BJ (cell line): ENCODE measurements at places on chromosomes 1 and 21.
A peak's percentile ranks its signal among the peaks of the same experiment; 100 is the strongest.

DNA sequence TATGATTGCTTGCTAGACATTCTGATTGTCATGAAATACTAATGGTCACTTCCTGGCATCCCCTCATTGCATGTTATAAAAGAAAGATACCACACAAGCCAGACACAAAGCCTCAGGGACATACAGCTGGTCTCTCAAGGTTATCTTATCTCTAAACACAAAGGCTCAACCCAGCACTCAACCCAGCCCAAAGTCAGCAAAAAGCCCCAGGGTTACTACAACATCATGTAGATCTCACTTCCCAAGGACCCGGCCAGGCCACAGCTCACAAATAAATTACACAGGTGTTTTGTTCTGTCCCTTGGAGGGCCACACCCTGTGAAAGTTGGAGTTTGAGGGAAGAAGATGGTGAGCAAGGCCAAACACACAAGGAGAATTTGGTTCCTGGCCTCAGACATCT is 109.7 kb upstream of the BARHL2 start:
- DNase-seq, result no peak

GRCh38 chr1:33429856-33430691 is 821 bp downstream of the PHC2 start:
- no peak for DNase-seq

DNA sequence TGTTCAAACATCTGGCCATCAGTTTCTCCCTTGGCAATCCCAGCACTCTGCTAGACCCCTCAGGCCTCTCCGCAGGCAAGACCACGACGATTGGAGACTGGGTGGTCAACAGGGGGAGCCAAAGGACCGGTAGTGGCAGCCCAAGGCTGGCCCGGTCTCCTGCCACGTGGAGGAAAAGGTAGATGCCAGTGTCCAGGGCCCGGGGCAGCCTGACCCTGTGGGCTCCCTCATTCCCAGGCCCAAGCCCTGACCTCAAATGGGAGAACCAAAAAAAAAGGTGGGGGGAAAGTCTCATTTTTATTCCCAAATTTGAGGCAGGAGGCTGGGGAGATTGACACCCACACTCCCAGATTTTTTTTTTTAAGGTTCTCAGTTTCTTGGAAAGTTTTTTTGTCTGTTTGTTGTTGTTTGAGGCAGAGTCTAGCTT is 24.8 kb downstream of the S100A6 start:
- no peak for DNase-seq

- no peak for DNase-seq
These were observed 144.0 kb upstream of the NRIP1 start for GRCh38 chr21:15208786-15209185.

- no peak for DNase-seq
These were observed 19.5 kb downstream of the MAPKAPK2 start for GRCh38 chr1:206704226-206704625.

DNA sequence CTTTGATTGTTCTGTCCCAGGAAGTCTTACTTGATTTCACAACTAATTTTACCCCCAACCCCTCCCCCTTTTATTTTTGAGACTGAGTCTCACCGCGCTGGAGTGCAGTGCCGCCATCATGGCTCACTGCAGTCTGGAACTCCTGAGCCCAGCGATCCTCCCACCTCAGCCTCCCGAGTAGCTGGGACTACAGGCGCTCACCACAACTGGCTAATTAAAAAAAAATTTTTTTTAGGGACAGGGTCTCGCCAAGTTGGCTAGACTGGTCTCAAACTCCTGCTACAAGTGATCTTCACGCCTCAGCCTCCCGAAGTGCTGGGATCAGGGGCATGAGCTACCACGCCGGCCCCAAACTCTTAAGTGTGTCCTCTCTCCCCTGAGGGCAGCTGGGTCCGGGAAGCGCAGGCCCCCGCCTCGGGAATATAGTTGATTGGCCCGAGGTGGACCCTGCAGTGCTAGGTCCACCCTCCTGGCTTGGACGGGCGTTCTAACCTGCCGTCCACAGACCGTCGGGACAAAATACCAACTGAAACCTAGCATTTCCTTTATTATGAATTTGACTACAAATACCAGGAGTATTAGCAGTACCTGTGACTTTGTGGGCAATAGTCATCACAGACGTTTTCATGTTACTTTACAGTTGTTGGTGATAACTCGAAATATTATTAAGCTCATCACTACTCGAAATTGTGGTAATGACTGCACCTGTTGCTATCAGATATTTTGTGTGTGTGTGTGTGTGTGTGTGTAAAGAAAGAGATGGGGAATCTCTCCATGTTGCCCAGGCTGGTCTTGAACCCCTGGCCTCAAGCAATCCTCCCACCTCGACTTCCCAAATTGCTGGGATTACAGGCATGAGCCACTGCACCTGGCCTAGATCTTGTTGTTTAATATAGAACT is 642 bp upstream of the PARP1 start:
- DNase-seq, result no peak

GRCh38 chr1:219031809-219032208 is 141.9 kb upstream of the LYPLAL1 start:
- no peak for DNase-seq

- no peak for DNase-seq
These were observed 147.9 kb upstream of the JUN start for GRCh38 chr1:58931756-58932155.

DNA sequence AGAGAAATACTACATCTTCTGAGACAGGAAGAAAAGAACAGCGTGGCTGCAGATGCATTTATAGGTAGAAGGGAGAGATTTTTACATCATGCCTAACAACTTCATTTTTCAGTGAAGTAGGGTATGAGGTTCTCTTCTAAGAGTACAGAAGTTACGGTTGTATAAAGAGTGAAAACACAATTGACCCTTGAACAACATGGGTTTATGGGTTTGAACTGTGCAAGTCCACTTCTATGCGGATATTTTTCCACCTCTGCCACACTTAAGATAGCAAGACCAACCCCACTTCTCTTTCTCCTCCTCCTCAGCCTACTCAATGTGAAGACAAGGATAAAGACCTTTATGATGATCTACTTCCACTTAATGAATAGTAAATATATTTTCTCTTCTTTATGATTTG is 64.5 kb downstream of the RPAP2 start:
- no peak for DNase-seq

- no peak for DNase-seq
These were observed 32.2 kb upstream of the IFNAR2 start for GRCh38 chr21:33197496-33197895.

DNA sequence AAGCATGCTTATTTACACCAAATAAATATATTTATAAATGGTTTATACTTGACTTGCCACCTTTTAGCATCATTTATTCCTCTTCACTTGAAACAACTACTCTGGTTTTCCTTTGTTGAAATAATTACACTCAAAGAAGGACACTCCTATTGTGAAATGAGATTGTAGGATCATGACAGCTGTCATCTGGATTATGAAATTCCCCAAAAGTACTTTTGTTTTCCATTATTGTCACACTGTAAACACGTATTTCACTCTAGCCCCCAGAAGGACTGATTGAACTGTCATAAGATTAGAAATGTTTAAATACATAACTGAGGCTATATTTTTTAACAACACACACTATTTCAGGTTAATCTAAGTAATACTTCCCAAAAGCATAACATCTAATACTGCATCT is 593.8 kb downstream of the LRRIQ3 start:
- no peak for DNase-seq

GRCh38 chr1:176801514-176802020 is 338.6 kb downstream of the PAPPA2 start:
- no peak for DNase-seq

GRCh38 chr1:99332561-99332960 is 68.3 kb downstream of the PLPPR4 start:
- DNase-seq, result no peak

GRCh38 chr21:42564561-42564971 is 50.9 kb downstream of the SLC37A1 start:
- DNase-seq, result no peak

DNA sequence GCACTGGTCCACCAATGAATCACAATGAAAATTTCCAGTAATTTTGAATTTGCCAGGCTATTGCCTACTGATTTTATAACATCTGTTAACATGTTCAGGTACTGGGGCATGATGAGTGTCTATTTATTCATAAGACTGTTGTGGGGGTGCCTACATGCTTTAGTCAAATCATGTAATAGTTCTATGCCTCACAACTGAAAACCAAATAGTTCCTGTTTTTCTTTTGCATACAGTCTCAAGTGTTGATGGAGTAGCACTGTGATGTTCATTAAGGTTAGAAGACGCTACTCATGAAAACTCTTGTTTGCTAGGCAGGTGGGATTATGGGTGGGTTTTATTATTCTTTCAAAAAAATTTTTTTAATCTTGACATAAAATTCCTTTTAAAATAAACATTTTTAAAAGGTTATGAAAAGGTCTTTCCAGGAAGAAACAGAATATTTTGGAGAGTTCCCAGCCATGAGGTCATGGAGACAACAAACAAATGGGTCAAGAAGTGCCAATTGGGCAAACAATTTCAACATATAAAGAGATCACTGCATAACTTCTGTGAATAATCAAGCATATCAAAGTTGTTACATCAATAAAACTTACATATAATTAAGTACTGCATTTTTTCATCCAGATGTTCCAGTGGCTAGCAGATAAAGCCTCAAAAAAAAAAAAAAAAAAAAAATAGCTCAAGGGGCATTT is 40.2 kb upstream of the NHLH2 start:
- no peak for DNase-seq

- no peak for DNase-seq
These were observed 11.9 kb downstream of the LYPLAL1 start for GRCh38 chr1:219185486-219186117.

- no peak for DNase-seq
These were observed 61.0 kb upstream of the NBPF3 start for GRCh38 chr1:21378705-21379494.

- DNase-seq, result no peak
These were observed 40.4 kb downstream of the CASZ1 start for GRCh38 chr1:10755970-10756521.

DNA sequence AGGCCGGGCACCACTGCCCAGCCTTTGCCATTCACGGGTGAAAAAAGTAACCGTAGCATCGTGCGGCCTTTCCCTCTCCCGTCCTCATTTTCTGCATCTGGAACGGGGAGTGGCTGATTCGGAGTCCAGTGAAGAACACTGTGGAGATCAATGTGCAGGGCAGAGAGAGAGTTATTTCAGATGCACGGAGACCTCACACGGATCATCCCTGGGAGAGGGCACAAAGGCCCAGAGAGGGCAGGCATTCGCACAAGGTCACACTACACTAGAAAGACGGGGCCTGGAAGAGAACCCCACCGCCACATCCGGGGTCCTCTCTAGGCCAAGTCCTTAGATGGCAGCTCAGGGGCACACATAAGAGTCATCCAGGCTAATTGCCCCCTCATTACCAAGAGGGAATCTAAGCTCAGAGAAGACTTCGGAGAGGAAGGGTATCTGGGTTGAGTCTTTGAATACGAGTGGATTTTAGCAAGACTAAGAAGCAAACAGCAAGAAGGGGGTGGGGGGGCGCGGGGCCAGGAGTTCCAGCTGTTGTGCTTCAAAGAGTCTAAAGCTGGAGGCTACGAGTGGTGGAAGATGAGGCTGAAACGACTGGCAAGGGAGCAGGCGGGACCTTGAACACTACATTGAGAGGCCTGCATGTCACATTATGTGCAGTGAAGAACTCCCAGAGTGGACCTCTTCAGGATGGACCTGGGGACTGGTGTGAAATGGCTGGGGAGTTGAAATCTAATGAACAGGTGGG is 857 bp downstream of the GPX7 start:
- DNase-seq, result no peak

DNA sequence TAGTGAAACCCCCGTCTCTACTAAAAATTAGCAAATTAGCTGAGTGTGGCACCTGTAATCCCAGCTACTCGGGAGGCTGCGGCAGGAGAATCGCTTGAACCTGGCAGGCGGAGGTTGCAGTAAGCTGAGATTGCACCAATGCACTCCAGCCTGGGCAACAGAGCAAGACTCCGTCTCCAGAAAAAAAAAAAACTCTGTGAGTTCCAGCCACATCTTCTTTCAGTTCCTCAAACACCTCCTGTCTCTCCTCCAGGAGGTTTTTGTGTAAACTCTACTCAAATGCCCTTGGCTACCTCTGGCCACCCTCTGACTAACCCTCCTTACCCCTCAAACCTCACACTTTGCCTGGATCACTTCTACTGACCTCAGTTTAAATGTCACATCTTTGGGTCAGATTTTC is 38.1 kb downstream of the RCSD1 start:
- DNase-seq, result no peak

- DNase-seq, result no peak
These were observed 133.4 kb downstream of the PLPPR5 start for GRCh38 chr1:98870959-98871903.

- DNase-seq, result no peak
These were observed 13.2 kb downstream of the ESRRG start for GRCh38 chr1:216710055-216710454.

- DNase-seq, result peak; percentile 51
These were observed 37.5 kb downstream of the ZNF281 start for GRCh38 chr1:200372095-200372884.

DNA sequence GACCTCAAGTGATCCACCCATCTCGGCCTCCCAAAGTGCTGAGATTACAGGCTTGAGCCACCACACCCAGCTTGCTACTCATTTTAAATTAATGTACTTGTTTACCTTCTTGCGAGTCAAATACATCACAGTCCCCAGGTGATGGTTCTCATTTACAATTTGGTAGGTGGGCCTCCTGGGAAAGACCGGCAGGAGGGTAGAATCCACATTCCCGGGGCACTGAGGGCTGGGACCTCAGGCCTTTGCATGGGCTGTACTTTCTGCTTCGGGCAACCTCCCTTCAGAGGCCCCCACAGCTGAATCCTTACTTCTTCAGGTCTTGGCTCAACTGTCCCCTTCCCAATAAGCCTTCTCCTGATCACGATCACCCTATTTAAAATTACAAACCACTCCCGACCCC is 165.5 kb downstream of the KAZN start:
- no peak for DNase-seq

DNA sequence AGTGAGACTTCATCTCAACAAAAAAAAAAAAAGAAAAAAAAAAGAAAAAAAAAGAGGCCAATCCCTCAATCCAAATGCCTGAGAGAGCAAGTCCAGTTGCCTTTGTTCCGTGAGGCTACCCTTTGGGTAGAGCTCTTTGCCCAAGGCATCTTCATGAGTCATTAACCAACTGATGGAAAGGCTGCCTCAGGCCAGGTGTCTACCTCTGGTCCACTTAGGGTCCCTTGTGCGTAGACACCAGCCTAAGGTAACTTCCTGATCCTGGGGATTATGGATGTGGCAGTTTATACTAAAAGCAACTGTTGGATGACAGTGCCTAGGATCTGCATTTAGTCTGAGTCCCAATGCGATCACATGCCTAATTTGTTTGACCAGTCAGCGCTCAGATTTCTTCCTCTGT is 20.7 kb upstream of the ZNF326 start:
- DNase-seq, result no peak

DNA sequence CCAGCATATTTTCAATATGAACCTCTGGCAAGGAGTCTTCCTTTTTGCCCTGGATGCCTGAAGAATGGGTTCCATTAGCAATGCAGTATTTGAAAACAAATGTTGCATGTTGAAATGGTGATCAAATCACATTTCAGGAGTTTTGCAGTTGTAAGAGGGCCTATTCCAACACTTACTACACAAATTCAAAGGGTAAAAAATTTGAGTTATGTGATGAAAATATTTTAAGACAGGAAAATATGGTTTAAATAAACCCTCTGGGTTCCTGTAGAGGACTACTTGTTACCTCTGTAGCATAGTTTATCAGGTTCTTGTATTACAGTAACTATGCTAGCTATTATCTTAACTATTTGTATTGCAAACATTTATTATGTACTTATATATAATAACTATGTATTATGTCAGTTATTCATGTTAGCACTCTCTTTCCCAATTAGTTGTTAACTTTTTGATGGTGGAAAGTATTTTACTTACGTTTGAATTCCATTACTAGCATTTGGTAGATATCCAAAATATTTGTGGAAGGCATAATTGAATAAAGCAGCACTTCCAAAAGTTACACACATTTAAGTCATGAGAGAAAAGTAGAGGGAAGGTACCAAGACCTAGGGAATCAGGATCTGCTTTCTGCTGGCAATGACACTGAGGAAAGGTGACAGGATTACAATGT is 312.9 kb downstream of the GRIK1 start:
- DNase-seq, result peak; percentile 12
